Hematopoietic multipotent progenitor cell treated with erythropoietin and hydrocortisone succinate and interleukin-3 and kit ligand, for 15 days (in vitro differentiated cells): ENCODE measurements at places on chromosomes 11 and 22.

DNA sequence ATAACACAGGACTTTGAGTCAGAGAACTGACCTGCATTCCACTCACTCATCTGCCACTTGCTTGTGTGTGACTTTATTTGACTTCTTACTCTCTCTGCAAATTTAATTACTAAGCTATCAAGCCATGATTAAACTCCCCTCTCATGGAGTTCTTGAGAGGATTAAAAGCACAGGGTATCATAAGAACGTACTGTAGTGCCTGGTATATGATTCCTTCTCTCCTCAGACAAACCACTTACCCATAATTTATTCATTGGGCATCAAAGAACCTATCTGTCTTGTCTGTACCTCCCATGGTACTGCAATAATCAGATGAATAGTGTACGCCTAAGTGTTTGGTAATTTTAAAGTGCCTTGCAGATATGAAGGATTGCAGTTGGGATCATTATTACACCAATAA lies 130.6 kb upstream of the UBASH3B start:
- DNase-seq: no peak

DNA sequence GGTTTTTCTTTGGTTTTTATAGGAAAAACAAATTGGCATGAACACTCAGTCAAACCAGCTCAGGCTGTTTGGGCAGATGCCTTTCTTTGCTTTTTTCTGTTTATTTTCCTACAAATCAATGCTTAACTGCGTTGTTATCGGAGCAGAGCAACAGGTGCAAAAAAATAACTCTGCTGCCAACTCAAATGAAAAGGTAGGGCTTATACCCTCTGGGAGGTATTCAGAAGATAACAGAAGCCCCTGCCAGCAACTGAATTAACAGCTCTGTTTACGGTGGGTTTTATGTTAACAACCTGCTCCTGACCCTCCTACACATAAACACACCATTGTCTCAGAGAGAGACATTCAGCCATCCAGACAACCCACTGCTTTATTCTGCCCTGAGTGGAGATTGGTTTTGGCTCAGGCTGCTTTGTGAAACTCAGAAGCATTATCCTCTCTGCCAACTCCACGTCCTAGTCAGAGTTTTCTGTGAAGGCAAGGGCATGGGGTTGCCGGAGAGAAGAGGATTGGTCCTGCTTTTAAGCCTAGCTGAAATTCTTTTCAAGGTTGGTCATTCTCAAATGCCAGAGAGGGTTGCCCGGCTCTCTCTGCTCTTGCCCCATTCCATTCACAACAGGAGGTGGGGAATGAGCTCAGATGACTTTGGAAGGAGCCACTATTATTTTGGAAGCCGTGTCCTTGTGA lies 11.4 kb downstream of the EHF start:
- no peak for DNase-seq

DNA sequence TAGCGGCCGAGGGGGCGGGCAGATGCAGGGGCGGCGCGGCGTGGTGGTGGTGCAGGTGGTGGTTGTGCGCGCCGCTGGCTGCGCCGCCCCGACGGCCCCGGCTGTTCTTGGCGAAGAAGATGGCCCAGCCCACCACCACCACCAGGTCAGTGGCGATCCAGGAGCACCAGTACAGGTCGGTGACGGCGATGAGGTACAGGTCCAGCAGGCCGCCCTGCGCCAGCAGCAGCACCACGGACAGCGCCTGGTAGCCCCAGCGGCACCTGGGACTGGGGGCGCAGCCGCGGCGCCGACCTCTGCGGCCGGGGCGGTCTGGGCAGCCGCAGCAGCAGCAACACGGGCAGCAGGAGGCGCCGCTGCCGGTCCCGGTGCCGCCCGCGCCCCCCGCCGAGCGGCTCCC lies 879 bp downstream of the TMEM121B start:
- DNase-seq: no peak

DNA sequence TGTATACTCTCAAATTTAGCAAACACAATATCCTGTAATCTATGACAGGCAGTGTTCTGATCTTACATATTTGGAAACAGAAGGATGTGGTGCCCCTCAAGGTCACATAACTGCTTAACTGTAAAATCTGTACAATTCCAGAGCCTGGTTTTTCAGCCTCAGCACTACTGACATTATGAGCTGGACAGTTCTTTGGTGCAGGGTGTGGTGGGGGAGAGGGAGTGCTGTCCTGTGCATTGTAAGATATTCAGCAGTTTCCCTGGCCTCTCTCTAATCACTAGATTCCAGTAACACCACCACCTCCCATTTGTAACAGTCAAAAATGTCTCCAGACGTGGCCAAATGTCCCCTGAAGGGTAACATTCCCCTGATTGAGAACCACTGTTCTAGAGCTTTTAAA lies 1.8 kb upstream of the OR5B21 start:
- DNase-seq: no peak

DNA sequence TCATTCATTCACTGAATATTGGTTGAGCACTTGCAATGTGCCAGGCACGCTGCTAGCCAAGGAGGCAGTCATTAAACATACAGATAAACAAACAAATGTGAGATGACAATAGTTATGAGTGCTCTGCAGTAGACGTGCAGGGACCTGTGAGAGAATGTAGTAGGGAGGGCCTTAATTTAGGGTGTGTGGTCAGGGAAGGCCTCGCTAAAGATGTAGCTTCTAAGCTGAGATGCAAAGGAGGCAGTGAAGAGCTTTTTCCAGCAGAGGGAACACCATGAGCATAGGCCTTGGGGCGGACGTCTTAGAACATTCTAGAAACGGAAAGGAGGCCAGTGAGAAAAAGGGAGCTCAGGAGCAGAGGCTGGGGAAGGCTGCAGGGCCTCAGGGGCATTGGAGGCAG lies 789 bp upstream of the NCF4 start:
- no peak for DNase-seq

- DNase-seq: no peak
These were observed 42.3 kb upstream of the RBX1 start for GRCh38 chr22:40908895-40909294.

DNA sequence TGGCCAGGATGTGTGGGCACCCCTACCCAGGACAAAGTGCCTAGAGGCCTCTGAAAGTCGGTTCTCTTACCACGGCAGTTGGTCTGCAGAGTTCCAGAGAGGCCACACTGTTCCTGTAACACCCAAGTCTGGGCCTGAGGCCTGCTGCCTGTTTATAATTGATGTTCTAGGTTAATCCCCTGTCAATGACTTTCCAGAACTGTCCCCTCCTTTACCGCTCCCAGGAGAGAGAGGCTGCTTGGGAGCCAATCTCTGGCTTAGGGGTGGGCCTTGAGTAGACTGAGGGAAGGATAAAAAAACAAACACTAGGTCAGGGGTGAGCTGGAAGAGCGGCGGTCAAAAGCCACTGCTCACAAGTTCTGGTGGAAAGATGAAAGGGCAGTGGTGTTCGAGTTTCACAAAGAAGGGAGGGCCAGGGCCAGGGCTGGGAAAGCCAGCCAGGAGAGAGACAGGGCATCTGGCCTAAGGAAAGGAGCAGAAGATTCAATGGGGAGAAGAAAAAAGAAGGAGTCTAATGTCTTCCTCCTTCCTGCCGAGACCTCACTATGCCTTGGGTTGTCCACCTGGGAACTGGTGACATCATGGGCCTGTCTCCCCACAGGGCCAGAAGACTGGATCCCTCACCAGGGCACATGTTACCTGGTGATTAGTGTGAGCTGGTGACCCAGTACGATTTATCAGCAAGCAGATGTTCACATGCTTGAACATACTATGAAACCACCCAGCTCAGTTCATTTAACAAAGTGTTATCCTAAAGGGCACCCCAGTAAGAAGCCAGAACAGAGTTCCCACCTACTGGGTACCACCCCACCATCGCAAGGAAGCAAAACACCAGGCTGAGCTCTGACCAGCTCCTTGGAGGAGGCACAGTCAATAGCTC lies 50.2 kb downstream of the PC start:
- DNase-seq: peak; percentile 85

DNA sequence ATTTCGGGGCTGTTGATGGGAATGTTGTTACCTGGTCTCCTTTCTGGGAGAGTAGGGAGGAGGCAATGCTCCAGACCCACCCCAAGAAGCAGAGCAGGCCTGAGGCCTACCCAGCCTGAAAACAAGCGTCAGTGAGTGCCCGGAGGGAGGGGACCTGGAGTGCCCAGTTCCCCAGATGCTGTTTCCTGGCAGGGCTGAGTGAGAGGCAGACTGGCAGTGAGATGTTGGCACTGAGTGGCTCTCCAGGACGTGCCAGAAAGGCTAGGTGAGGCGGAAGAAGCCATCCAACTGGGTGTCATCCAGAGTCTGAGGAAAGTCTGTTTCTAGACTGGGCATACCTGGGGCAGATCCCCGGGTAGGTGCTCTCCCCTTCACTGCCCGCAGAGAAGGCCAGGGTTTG lies 1.3 kb downstream of the POU2F3 start:
- no peak for DNase-seq

DNA sequence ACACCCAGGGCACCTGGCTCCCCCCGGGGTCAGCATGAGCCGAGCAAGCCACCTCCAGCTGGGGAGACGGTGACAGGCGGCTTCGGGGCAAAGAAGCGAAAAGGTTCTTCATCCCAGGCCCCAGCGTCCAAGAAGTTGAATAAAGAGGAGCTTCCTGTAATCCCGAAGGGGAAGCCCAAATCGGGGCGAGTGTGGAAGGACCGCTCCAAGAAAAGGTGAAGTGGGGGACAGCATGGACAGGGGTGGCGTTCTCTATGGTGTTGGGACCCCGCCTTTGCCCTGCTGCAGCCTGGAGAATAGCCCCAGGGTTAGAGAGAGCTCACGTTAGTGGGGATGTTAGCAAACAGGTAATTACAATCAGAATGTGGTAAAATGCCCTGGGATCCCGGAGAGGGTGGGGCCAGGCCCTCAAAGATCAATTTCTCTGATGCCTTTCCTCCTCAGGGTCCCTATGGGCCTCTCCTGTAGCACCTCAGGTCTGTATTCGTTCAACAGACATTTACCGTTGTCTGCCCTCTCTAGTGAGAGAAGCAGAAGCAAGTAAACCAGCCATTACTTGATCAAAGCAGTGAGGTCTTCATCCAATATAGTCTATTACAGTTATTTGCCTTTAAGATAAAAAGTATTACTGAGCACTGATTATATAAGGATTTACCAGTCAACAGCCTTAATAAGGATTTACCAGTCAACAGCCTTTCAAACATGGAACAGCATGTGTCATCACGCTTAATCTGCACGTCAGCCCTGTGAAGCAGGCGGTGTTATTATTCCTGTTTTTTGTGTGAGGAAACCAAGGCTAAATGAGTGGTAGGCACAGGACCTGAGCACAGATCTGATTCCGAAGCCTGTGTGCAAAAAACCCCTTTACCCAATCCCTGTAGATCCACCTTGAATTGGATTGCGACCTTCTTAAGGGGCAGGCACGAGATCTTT lies 1.0 kb downstream of the CCDC86 start:
- no peak for DNase-seq

DNA sequence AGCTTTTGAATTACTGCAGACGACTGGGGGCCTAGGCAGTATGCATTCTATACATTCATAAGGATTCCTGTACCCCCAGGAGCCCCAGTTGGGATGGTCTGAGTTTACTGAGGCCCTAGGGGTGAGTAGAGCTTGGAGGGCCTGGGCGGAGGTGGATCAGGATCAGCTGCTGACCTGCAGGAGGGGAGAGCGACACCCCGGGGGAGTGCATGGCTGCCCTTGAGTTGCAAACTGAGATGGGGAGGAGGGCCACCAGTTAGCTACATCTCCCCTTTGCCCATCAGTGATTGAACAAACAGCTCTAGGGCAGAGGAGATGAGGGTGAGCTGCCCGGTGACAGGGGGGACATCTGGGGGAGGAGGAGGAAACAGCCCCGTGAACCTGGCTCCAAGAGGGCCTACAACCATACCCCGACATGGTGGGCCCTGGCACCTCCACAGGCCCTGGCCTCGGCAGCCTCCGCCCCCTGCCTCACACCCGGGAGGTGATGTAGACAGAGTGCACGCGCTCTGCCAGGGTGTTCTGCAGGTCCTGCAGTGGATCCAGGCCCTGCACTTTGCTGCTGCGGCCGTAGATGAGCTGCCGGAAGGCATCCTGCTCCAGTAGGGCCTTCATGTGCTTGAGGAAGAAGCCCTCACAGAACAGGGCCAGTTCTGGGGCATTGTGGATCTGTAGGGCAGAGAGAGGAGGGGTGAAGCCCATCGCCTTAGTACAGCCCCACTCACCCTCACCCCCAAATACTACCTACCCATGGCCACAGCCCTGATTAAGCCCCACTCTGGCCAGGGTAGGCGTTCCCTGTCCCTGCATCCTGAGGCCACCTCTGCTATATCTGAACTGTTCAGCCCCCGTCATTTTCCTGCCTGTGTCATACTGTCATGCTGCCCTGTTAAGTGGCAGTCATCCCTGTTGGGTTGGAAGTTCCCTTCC lies 46.8 kb downstream of the NAT10 start:
- no peak for DNase-seq

DNA sequence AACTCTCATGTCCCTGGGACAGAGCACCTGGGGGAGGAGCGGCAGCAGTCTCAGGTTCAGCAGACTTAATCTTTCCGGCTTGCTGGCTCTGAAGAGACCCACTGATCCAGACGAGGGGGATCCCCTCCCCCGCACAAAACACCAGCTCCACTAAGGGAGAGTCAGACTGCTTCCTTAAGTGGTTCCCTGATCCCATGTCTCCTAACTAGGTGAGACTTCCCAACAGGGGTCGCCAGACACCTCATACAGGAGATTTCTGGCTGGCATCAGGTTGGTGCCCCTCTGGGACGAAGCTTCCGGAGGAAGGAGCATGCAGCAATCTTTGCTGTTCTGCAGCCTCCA lies 157.2 kb upstream of the TMEM45B start:
- no peak for DNase-seq

DNA sequence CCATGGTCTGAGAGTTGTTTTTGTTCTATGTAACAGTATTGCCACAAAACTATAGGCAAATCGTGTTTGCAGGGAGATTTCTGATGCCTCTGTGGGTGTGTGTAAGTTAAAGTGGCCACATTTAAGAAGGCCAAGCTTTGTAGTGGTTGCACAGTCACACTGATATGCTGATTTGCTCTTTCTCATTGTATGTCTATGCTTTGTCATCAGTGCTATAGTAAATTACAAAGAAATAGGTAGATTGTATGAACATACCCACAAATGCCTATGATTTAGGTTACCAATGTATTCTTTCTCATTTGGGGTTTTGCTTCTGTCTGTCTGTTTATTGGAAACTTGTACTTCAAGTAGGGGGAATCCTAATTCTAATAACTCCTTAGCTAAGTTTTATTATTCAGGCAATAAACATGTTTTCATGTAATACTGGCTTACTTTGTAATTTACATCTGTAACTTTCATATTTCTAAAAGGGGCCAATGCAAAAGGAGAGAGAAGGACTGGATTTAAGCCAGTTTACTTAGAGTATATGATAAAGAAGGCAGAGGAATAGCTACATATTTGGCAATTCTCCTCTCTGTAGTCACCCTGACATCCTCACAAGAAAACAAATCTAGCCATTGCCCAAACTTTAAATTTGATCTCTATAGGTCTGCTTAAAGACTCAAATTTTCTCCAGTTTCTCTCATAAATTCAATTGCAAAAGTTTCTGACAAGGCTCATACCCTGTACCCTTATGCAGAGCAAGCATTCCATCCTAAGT lies 2.0 kb downstream of the FIBIN start:
- no peak for DNase-seq

GRCh38 chr22:22099194-22099486 lies 116.6 kb upstream of the TOP3B start:
- no peak for DNase-seq

DNA sequence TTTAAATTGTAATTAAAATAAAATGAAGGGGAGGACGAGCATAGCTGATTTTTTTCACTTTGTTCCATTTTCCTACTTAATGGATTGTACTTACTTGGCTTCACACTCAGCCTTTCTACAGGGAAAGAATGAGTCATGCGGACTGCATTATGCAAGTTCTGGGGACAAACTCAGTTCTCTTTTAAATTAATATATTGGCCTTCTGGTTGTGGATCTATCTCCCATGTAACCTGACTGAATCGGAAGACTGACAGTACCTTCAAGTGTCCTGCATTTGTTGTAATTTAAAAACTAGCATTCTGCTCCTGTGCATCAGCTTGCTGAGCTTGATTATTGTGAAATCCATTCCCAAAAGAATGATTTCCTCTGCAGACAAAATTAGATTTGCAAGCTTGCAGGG lies 12.2 kb downstream of the OR8D1 start:
- no peak for DNase-seq
